Esophagus squamous epithelium (tissue), 5 donors: ENCODE measurements at places on chromosomes 3 and 15.

- no peak for DNase-seq
These were observed 144.1 kb downstream of the VPS13C start for GRCh38 chr15:61916104-61916503.

DNA sequence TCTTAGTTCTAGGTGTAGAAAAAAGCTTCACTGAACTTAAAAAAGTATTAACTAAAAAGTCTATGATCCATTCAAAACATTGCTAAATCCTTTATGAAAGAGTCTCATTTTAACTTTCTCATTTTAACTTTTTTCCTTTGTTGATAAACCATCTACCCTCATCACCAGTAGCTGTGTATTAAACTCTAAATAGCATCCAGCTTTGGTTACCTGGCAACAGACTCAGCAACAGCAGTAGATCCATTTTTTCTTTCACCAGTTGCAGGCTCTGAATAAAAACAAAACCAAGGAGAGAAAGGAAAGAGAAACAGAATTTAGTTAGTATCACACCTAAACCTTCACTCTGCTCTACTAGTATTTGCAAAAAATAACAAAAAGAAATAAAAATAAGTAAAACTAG, 51.6 kb downstream of the TP53BP1 start:
- DNase-seq, result no peak

GRCh38 chr15:91482799-91483198, 370.7 kb upstream of the SLCO3A1 start:
- no peak for DNase-seq

DNA sequence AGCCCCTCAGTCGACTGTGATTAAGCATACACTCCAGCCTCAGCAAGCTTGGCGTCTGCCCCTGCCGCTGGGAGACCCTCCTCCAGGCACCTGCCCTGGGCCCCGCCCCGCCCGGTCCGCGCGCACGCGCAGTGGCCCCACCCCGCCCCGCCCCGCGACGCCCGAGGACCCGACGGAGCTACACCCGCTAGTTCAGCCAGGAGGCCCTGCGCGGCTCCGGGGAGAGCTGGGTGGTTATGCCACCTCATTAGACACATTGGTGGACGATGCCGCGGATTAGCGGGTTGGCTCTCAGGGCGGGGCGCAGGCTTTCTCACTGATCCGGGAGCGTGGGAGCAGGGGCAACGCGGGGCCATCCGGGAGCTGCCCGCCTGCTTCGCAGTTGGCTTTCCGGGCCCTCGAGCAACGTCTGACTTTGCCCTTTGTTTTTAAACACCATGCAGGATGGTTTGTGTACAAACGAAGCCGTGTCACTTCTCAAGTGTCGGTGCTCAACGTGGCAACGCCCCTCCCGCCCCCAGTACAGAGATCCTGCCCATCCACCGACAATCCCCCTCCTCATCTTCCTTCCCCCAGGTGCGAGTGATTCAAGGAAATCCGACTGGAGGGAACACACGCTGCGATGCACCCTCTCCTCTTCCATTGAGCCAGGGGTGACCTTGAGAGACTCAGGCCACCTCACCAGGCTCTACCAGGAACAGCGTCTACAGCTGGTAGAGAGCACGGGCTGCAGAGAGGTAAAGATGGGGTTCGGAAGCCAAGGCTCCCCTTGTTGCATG, 109.3 kb downstream of the SHQ1 start:
- DNase-seq, result no peak

DNA sequence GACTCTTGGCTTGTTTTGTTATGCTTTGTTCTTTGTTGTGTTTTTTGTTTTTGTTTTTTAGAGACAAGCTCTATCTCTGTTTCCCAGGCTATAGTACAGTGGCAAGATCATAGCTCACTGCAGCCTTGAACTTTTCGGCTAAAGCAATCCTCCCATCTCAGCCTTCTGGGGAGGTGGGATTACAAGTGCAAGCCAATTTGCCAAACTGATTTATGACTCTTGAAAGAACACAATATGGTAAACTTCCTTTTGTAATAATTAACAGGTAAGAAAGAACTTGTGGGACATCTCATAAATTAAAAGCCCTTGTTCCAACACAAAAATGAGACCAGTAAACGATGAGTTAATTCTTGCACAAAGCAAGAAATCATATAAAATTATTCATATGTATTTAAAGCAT, 476.3 kb downstream of the MAGI1 start:
- no peak for DNase-seq

- no peak for DNase-seq
These were observed 188.6 kb downstream of the SHQ1 start for GRCh38 chr3:72659596-72659995.

GRCh38 chr3:9409981-9410854, 12.8 kb downstream of the SETD5 start:
- DNase-seq, result no peak

DNA sequence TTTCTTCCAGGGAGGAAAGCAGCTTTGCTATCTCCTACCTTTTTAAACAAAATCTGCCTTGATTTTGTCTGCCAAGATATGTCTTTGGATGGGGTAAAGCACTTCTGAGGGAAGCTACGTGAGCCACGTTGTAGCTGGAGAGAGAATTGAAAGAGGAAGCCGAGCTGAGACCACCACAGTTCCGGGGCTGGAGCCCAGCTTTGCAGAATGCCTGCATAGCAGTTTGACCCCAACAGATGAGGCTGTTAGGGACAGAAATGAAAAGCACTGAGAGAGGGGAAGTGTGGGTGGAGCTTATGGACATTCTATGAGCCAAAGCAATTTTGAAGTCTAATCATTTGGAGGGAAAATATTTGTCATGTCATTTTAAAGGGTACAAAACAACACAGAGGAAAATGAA, 45.4 kb downstream of the LIPC start:
- no peak for DNase-seq

- no peak for DNase-seq
These were observed 6.9 kb upstream of the BDH1 start for GRCh38 chr3:197562398-197563251.

GRCh38 chr3:72288955-72289691, 504.2 kb upstream of the PROK2 start:
- DNase-seq, result no peak

- no peak for DNase-seq
These were observed 26.4 kb downstream of the GNB5 start for GRCh38 chr15:52164631-52165265.

DNA sequence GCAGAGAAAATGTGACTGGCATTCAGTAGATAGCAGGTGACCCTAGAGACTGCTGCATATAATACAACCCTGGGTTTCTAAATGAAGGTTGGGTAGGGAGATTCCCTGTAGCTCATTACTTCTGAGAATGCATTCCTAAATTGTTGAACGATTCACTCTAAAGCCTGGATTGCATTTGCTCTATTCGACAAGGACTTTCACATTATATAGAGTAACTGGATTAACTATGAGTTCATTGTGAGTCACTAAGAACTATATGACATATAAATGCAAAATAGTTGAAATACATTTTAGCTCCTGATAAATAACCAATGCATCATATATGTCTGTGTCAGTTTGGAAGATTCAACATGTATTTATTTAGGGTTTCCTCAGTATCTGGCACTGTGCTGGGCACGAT, 294.7 kb upstream of the CCDC54 start:
- DNase-seq, result no peak

DNA sequence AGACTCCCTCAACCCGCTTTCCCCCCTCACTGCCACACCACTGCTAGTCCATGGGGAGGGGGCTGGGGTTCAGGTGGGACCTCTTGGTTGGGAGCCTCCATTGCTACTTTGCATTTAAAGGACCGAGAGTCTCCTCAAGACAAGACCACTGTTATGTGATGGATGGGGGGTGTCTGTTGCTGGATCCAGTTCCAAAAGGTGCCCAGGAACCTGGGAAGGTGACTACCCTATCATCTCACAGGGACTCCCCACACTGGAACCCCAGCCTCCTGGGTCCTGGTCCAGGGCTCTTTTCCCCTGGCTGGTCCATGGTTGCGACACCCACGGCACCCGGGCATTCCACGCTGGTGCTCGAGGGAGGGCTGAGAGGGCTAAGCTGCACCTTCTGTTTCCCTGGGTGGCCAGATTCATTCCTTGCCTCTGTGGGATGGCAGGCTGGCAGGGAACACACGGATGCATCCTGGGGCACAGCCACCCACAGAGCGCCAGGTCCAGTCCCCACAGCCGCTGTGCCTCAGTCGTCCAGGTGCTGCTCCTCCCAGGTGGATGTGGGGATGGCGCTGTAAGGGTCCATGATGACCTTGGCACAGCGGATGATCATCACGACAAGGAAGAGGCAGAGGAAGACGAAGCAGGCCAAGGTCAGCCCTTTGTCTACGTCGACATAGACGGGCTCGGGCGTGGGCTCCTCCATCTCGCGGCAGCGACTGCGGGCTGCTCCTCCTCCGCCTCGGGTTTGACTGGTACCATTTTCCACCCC, 48.6 kb downstream of the FAH start:
- DNase-seq, result no peak

- DNase-seq, result no peak
These were observed 241.5 kb downstream of the CLSTN2 start for GRCh38 chr3:140176526-140176925.

DNA sequence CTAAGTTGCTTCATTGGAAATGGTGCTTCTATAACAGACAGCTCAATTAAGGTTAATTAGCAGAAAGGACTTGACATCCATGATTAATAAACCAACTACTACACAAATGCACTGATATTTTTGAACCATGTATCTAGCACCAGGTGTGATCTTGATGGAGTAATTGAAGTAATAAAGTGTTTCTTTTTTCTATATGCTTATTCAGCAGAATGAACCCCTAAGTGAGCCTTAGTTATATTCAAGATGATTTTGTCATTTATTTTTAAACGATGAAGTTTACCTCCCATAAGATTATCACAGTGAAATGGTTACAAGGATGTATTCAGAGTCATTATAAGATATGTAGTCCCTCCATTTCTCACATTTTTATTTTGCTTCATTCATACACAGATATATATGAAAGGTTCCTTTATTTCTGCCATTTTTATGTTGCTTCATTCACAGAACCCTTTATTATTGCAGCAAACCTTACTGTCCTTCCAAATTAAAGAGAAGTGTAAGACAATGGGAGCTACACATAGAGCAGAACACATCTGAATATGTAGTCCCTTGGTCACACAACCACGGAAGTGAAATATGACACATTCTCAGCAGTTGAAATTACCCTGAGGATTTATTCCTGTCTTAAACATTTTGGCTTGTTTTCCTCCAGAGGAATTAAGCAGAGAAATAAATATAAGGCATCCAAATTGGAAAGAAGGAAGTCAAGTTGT, 295.0 kb downstream of the RAP2B start:
- no peak for DNase-seq

DNA sequence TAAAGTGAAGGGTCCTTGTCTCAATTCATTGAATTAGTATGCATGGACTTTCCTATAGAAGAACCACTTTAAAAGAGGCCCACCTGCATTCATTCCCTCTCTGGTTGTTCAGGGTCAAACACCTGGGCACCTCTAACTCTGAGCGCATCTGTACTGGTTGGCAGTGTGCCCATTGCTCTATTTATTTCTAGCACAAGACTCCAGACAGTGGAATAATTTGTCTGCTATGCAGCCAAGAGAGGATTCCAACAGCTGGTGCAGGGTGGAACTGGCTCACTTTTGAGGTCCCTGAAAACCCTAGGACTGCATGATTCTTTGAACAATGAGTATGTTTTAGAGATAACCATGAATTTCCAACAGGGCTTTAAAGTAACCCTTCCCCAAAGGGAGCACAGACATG, 57.9 kb downstream of the CCDC33 start:
- no peak for DNase-seq

DNA sequence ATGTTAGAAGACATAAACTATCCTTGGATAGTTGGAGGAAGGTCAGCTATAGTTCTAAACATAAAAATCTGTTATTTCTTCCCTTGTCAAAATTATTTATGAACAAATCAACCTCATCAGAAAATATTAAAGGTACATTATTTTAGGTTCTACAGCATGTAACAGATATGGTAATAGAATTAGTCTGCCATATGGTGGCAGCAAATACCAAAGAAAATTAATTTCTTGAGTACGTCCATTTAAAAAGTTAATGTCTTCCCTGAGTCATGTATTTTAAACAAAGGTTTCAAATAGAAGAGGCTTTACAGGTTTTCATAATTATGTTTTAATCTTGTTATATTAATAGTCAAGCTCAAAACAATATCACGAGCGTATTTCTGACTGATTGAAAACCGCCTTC, 17.9 kb upstream of the ANKRD28 start:
- DNase-seq, result no peak

DNA sequence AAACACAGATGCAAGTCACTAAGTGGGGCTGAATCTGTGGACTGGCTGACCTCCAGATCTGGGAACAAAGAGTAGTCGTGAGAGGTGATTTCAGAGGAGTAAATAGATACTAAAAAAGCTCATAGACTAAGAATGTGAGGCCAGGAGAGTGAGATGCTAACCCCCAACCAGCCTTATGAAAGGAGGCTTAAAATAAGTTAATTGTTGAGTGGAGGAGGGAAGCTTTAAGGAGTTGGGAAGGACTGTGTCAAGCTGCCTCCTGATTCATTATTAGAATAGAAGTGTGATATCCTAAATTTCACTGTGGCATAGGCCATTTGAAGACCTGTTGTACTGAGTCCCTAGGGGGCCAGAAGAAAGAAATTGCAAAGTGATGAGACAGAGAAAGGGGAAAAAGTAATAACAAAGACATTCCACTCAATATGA, 107.6 kb downstream of the RBPMS2 start:
- DNase-seq, result no peak

GRCh38 chr3:18752273-18752934, 327.3 kb upstream of the SATB1 start:
- DNase-seq, result no peak

DNA sequence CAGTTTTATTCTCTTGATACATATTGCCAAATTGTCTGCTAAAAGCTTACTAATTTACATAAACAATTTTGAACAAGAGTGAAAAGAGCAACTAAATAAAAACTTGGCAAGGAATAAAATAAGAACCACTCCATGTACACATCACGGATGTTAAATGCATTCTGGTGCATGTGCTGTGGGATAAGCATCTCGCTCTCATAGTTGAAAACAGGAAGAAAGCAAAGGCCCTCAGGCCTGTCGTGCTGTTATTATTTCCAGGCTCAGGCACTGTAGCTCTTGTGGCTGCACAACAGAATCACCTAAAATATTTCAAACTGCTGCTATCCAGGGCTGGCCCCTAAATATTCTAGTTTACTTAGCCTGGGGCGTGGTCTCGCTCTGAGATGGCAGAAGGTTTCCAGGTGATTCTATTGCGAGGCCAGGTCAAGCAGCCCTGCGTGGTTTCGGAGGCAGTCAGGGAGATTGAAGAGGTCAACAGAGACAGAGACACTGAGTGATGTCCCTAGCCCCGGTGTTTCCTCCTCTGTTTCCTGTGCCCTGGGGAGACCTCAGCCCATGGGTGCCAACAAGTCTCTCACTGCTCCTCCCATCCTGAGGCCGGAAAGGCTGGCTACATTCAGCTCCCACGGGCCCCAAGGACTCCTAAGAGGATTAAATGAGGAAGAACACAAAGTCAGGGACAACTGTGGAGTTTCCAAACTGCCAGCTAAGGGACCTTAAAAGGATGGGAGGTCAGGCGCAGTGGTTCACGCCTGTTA, 18.2 kb upstream of the PDIA5 start:
- no peak for DNase-seq

GRCh38 chr3:62870321-62870720, 4.9 kb downstream of the CADPS start:
- no peak for DNase-seq
